ENCODE measurements at places on chromosomes 4 and X.

DNA sequence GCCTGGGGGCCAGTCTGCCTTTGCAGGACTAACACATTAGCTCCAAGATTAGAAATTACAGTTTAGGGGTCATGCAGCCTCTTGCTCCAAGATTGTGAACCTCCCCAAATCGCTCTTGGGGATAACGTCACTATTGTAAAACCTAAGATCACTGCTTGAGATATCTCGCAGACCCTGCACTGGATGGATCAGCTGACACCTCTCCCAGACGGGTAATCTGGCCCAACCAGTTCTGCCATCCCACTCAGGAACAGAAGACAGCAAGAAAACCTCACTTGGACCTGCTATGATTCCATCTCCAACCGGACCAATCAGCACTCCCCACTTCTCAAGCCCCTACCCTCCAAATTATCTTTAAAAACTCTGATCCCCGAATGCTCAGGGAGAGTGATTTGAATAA is 431.2 kb downstream of the GPM6A start:
- DNase-seq = no peak

DNA sequence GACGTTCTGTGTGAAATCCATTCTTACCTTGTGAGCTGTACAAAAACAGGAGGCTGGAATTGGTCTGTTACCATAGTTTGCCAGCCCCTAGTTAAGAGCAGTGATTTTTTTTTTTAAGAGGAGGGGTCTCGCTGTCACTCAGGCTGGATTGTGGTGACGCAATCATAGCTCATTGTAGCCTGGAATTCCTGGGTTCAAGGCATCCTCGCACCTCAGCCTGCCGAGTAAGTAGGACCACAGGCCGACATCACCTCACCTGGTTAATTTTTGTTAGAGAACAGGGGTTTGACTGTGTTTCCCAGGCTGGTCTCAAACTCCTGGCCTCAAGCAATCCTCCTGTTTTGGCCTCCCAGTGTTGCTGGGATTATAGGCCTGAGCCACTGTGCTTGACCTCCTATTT is 7.5 kb downstream of the USP9X start:
- DNase-seq = no peak

GRCh38 chrX:68234171-68234910 is 199.0 kb downstream of the OPHN1 start:
- no peak for DNase-seq

GRCh38 chrX:49850028-49850427 is 20.9 kb downstream of the PAGE4 start:
- DNase-seq = no peak

- no peak for DNase-seq
Measured at GRCh38 chr4:138039010-138039409, 203.1 kb downstream of the SLC7A11 start.

GRCh38 chrX:74636749-74637314 is 22.4 kb upstream of the RLIM start:
- DNase-seq = no peak

- no peak for DNase-seq
Measured at GRCh38 chr4:51862199-51862598, 19.2 kb downstream of the DCUN1D4 start.

DNA sequence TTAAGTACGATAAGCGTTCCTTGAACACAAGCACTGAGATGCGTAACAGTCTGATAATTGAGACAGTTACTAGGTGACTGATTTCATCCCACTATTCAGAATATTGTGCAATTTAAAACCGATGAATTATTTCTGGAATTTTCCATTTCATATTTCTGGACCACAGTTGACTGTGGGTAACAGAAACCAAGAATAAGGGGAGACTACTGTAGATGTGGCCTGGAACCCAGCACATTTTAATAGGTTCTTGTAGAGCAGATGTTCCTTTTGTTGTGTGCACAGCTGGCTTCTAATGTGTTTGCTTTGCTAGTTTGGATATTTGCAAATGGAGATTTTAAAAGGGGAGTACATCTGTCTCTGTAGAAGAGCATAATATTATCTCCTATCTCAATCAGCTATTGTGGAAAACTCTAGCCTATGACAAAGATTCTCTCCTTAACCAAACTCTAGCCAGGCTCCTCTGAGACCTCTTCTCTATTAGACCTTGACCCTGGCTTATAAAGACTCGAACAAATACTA is 16.4 kb downstream of the NAAA start:
- no peak for DNase-seq

GRCh38 chr4:174041555-174042105 is 241.8 kb downstream of the FBXO8 start:
- no peak for DNase-seq

GRCh38 chr4:83219344-83220331 is 65.0 kb downstream of the COQ2 start:
- DNase-seq = peak; percentile 57

DNA sequence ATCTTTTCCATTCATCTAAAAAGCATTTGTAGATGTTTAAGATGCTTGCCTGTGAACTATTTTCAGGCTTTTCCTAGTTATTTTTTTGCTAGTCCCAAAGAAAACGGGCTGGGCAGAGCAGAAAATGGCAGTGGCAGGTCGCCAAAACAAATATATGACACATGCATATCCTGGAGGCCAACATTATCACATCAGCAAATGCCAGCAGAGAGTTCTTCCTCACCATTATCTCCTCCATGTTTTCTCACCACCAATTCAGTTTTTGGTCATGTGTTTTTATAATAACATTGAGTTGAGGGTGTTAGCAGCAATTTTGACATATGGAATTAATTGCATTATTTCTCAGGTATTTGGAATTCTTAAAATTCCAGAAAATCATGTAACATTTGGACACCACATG is 97.9 kb upstream of the EOLA2 start:
- DNase-seq = no peak

GRCh38 chr4:17098401-17098800 is 200.0 kb upstream of the LDB2 start:
- no peak for DNase-seq

- DNase-seq = no peak
Measured at GRCh38 chr4:102500352-102500695, 835 bp upstream of the NFKB1 start.

- no peak for DNase-seq
Measured at GRCh38 chr4:83251447-83251830, 33.2 kb downstream of the COQ2 start.

GRCh38 chr4:51836549-51836948 is 6.4 kb upstream of the DCUN1D4 start:
- no peak for DNase-seq

- DNase-seq = no peak
Measured at GRCh38 chr4:141109983-141110382, 23.3 kb downstream of the RNF150 start.

GRCh38 chrX:23937100-23937499 is 29.3 kb downstream of the CXorf58 start:
- DNase-seq = no peak

DNA sequence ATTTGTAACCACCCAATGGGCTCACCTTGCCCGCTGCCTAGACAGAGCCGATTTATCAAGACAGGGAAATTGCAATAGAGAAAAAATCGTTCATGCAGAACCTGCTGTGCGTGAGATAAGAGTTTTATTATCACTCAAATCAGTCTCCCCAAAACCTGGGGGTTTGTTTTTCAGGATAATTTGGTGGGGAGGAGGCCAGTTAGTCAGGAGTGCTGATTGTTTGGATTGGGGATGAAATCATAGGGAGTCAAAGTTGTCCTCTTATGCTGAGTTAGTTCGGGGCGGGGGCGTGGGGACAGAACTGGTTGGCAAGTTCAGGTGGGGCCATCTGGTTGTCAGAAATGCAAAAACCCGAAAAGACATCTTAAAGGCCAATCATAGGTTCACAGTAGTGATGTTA is 203.0 kb downstream of the MAB21L2 start:
- no peak for DNase-seq

DNA sequence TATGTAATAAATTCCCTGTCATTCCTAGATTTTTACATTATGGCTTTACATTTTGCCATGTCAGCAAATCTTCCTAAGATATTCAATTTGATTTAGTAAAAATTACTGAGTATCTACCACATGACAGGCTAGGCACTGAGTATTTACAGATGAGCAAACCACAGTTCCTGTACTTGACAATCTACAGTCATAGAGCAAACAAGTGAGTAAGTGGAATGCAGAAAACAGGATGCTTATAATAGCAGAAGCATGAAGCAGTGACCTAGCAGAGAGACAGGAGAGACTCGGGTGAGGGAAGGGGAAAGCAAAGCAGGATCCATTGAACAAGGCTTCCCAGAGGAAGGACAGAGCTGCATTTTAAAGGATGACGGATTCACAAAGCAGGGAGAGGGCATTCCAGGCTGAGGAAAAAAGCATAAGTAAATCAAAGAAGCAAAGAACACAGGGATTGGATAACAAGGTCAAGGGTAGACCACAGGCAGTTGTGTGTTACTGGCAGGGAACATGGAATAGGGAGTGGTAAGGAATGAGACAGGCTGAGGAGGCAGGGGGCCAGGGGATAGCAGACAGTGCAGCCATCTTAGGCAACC is 124.7 kb upstream of the C1QTNF7 start:
- no peak for DNase-seq

- DNase-seq = no peak
Measured at GRCh38 chrX:97026406-97026805, 142.7 kb downstream of the RPA4 start.

- DNase-seq = no peak
Measured at GRCh38 chr4:23458054-23458453, 431.8 kb downstream of the PPARGC1A start.

GRCh38 chrX:18490806-18491555 is 65.6 kb downstream of the CDKL5 start:
- no peak for DNase-seq

- DNase-seq = no peak
Measured at GRCh38 chrX:22742174-22742573, 257.6 kb upstream of the DDX53 start.

- no peak for DNase-seq
Measured at GRCh38 chr4:147453561-147454141, 27.2 kb upstream of the EDNRA start.

- peak; percentile 94 for DNase-seq
Measured at GRCh38 chr4:143335979-143336780, 496 bp upstream of the GAB1 start.

DNA sequence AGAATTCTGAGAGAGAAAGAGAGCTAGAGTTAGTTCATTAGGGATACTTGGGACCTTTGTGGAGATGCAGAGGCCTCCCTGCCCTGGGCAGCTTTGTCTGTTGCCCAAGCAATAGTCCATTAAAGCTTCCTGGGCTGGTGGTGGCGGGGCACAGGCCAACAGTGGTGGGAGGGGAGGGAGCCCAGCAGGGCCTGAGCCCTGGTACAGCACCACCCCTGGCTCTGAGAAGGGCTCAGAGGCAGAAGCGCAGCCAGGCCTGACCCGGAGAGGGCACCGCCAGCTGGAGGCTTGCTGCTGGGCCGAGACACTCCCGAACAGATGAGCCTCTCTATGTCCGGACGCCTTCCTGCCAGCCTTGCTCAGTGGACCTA is 65.3 kb downstream of the EFNB1 start:
- no peak for DNase-seq

DNA sequence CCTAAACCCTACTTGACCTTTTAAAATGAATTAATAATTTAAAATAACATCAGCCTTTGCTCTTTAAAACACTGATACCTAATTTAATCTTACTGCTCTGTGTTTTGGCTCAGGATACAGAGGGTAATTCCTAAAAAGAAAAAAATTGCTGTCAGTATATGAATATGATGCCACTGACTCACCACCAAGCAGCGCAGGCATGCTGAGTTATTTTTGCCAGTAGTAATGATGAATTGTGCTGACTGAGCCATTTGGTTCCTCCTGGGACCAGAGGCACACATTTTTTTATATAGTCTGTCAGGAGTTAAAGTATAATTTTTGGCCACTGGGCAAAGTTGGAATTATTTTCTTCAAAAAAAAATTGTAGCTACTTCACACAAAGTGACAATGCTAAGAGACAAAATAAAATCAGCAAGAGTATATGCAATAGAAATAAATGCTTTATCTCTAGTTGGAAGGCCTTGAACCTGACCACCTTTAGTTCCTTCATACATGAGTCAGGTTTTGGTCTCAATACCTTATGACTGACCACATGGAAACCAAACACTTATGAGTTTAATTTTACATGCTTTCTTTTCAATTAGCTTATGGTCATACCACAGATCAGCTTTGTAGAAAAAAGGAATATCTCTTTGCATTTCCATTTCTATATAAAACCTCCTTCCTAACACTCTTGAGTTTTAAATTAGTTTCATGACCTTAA is 115.1 kb downstream of the PPP3CA start:
- DNase-seq = no peak

GRCh38 chr4:72555377-72555831 is 13.6 kb downstream of the ADAMTS3 start:
- DNase-seq = no peak
